ENCODE measurements at places on chromosomes 12 and 14.

GRCh38 chr12:54425702-54426101 is 6.6 kb upstream of the ITGA5 start:
- no peak for DNase-seq

DNA sequence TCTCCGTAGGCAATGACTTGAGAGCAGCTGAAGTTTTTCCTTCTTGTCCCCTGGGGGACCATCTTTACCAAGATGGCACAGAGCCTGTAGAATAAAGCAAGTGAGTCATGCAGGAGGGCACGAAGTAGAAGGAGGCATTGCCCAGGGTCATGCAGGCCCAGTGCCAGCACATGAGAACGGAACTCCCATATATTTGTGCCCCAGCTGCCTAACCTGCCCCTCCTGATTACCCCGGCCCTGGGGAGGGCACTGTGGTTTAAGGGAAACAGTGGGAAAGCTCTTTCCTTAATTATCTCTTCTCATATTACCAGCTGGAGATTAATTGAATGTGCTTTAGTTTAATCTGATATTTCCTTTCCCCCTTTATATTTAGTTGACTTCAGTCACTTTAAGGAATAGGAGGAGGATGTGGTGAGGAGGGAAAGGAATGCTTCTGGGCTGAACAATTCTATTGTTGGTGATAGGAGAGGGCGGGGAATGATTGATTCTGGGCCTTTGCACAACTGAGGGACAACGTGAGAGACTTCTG is 51.9 kb downstream of the RASSF8 start:
- DNase-seq, result peak; percentile 56

GRCh38 chr14:85223667-85224066 is 306.3 kb upstream of the FLRT2 start:
- DNase-seq, result no peak

DNA sequence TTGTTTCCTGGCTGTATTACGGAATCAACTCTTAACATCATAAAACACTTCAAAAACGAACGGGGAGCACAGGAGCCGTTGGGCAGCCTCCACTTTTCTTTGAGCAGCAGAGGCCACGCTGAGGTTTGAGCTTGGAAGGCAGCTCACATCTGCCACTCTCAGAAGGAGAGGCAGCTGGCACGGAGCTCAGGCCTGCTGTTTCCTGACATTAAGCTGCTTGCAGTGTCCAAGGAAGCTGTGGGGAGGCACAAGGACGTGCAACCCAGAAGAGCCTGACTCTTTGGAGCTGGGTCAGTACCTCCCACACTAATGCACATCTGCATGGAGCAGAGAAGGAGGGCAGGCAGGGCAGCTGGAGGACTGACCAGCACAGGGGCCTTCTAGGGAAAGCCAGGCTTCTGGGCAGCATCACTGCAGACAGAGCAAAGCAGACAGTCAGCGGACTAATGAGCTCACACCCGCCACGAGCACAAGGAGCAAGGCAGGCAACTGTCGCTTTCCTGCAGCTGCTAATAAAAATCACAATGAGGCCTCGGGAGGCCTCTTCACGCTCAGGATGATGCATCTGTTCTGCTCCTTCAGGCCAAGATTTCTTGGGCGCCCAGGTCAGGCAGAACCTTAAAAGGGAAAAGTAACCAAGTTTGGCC is 211.1 kb downstream of the GLT1D1 start:
- DNase-seq, result no peak

DNA sequence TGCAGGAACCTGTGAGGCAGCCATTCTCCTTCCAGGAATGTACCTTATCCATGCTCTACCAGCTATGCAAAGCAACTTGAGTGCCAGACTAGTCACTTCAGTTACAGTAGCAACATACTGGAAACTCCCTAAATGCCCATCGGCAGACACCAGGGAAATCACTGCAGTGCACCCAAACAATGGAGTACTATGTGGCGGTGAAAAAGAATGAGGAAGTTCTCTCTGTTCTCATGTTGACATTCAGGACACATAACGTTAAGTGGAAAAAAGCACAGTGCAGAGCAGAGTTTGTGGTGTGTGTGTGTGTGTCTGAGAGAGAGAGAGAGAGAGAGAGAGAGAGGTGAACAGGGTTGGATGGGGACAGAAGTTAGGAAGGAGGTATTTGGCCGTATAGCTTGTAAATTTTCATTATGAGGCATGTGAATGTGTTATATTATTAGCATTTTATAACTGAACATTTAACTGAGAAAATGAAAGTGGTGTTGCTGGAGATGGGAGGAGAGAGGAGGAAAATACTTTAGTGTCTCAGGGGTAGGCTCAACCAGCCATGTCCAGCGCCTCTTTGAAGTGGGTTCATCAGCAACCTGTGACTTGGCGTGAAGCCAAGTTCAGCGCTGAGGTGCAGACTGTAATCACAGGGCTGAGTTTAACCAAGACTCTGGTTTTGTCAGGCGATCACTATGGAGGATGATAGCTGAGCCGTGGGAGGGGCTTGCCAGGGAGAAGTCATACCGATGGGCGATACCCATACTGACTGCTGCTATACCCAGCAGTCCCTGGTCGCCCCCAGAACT is 17.3 kb downstream of the TNFAIP2 start:
- DNase-seq, result no peak

DNA sequence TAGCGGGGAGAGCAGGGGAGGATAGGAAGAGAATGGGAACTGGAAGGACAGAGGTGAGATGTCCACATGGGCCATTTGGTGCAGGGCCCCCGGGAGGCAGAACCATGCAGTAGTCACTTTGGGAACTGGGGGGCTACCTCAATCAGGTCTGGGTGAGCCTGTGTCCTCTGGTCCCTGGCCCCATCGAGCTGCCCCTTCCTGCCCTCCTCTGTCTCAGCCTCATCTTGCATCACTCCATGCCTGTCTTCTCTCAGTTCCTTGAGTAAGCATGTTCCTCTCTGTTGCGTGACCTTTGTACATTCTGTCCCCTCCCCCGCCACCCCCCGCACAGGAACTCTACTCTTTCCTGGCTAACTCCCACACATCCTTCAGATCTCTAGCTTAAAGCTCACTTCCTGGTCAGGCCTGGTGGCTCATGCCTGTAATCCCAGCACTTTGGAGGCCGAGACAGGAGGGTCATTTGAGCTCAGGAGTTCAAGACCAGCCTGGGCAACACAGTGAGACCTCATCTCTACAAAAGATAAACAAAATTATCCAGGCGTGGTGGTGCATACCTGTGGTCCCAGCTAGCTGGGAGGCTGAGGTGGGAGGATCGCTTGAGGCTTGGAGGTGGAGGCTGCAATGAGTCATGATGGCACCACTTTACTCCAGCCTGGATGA is 23.2 kb downstream of the FOS start:
- no peak for DNase-seq

GRCh38 chr14:64506721-64507120 is 2.2 kb downstream of the ZBTB1 start:
- no peak for DNase-seq
